Posterior cingulate gyrus (tissue), 11 donors: ENCODE measurements at places on chromosomes 6 and 20.
A peak's percentile ranks its signal among the peaks of the same experiment; 100 is the strongest.

GRCh38 chr6:80605165-80605989 lies 498.9 kb downstream of the BCKDHB start:
- DNase-seq = no peak

- DNase-seq = no peak
These were observed 614.5 kb downstream of the HDGFL1 start for GRCh38 chr6:23183846-23184245.

GRCh38 chr6:42911171-42912021 lies 4.5 kb upstream of the PTCRA start:
- DNase-seq = no peak

DNA sequence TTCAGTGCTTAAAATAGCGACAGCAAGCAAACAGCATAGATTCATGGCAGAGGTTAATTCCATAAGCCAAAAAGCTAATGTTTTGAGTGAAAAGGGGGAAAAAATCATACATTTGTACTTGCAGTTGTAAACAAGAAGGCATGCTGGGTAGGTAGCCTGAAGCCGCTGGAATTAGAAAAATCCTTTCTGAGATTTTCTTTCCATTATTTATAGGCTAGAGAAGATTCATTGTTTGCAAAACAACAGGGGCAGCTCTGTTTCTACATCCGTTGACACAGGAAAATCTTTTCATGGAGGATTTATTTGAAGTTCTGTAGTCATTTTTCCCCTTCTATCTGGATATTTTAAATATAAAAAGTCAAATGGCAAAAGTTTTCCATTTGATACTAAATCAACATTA lies 843.9 kb downstream of the QKI start:
- DNase-seq = no peak

- DNase-seq = peak; percentile 59
These were observed 131.6 kb downstream of the OGFRL1 start for GRCh38 chr6:71420095-71420692.

DNA sequence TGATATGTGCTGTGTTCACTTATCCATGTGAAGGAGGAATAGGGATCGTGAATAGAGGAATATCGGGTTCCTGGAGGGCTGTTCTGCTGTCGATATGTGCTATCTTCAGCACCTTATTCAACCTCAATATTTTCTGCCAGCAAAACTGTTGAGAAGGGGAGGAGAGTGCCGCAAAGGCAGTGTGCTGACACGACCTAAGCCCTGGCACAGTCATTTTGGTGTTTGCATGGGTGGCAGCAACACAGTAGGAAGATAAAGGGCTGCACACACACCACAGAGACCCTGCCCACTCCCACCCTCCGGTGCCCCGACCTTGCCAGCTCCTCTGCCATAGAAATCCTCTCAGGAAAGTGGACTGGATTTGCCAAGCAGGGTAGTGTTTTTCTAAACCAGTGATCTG lies 47.0 kb downstream of the ZDHHC14 start:
- no peak for DNase-seq

GRCh38 chr6:146892613-146893401 lies 294.0 kb downstream of the ADGB start:
- DNase-seq = no peak

DNA sequence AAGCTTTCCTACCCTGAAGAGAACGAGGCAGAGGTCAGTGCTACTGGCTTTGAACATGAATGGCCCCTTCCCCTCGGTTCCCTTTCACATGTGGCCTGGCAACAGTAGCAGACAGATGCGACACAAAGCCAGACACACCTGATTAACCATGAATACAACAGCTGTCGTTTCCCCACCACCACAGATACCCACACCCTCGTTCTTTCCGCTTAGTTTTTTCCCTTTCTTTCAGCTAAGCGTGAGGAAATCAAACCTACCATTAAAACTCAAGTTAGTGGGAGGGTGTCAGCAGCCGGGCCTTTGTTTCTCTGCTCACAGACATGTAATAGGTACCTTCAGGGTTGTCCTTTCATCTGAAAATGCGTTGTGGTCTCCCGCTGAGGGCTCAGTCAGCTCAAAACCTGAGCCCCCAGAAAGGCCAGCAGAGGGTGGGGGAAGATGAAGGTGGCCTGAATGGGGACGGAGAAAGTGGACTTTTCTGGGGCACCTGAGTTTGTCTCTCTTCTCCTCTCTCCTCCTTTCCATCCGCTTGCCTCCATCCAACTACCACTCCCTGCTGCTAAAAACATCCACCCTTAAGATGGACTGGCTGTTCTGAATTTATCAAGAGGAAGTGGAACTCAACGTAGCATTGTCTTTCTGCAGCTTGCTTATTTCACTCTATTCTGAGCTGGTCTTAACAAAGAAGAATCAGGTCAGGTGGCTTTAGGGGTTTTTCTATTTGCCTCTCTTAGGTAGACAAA lies 516.6 kb upstream of the JARID2 start:
- DNase-seq = no peak

DNA sequence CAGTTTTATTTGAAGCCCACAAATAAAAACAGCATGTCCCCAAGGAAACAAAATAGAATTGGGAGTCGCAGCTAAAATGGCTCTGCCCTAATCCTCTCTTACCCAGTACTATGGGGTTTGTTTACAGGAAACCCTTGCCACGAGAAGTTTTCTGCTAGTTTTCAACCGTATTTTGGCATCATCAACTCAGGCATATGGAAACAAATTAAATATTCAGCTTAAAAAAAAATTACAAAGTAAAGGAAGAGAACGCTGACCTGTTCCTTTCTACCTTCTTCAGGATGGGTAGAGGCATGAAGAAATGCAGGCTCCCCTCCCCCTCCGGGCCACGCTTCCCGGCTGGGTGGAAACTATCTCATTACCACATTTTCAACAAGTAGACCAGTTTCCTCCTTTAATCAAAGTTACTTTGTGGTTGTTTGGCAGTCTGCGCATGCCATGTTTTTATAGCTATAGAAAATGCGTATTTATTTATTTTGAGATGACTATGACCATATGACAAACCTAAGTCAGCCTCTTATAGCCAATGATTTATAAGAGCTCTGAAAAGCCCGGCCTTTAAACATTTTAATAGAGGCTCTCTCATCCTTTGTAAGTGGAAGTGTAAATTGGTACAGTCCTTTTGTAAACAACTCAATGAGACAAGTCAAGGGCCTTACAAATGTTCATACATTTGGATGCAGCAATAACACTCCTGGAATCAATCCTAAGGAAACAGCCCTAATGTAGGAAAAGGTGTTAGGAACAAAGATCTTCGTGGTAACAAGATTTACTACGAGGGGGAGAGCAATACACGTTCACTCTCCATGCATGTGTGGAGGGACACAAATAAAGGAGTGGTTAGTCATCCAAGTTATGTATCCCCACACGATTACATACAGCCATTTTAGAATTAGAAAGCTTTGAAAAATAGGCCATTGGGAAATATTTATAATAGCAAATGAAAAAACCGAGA lies 16.1 kb upstream of the ZNF217 start:
- DNase-seq = no peak

DNA sequence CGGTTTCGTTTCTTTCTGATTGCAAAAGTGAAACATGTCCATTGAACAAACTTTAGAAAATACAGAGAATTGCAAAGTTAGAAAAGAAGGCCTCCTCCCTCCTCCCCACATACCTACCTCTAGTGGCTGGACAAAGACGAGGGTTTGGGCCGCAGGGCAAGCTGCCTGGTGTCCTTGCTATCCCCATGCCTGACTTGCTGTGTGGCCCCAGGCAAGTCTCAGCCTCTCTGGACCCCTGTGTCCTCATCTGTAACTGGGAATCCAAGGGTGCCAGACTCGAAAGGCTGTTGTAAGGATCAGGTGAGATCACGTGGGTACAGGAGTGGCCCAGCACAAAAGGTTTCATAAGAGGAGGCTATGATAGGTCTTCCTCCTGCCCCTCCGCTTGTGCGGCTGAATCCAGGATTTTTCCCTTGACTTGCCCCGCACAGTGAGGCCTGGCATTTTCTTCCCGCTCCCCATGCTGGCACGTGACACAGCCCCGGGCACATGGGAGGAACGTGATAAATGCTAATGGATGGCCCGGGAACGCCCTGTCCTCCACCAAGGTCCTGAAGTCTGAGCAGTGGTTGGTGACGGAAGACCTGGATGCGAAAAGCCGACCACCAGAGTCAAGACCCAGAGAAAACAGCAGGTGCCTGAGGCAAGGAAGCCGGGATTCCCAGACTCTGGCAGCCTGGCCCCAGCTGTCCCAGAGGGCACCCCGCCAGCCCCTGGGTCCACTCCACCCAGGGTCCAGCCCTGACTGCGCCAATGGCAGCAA lies 55.8 kb downstream of the UBE2V1 start:
- no peak for DNase-seq

- no peak for DNase-seq
These were observed 194.6 kb downstream of the EPM2A start for GRCh38 chr6:145540741-145541140.

- DNase-seq = no peak
These were observed 53.6 kb downstream of the SCML4 start for GRCh38 chr6:107770541-107770940.

- no peak for DNase-seq
These were observed 39.0 kb downstream of the MTRES1 start for GRCh38 chr6:107066697-107067659.

GRCh38 chr6:23003671-23004467 lies 434.5 kb downstream of the HDGFL1 start:
- DNase-seq = no peak

- DNase-seq = no peak
These were observed 337.8 kb downstream of the FARS2 start for GRCh38 chr6:5599127-5599526.

GRCh38 chr6:106256201-106256968 lies 69.2 kb downstream of the ATG5 start:
- DNase-seq = no peak

GRCh38 chr6:47535316-47536225 lies 58.0 kb downstream of the CD2AP start:
- no peak for DNase-seq

- DNase-seq = no peak
These were observed 34.5 kb downstream of the HCRTR2 start for GRCh38 chr6:55208478-55209458.

GRCh38 chr20:45968081-45968671 lies 3.8 kb downstream of the ZNF335 start:
- DNase-seq = no peak

DNA sequence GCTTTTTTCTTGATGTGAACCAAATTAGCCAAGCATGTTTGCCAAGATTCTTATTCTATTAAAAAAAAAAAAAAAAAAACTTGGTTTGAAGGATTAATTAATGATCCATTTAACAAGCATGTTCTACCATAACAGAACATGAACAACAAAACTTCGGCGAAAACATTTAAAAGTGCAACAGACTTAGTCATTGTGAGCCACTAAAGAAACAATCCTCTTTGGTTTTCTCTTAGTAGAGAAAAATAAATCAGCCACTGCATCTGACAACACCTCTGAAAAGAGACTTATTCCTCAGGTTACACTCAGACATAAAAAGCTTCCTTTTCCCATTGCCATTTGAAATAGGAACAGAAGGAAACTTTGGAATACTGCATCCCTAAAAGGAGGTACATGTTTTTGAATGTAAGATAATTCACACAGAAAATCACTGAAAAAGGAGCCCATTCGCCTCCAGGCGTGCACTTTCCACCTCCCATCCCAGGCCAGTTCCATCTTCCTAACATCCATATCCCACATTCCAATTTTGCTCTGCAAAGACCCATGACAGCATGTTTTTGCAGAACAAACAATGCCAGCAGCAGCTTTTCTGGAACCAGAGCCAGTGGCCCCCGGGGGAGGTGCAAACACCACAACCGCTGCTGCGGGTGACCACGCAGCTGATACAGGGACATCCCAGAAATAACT lies 79.5 kb downstream of the ZMYND8 start:
- DNase-seq = peak; percentile 40

DNA sequence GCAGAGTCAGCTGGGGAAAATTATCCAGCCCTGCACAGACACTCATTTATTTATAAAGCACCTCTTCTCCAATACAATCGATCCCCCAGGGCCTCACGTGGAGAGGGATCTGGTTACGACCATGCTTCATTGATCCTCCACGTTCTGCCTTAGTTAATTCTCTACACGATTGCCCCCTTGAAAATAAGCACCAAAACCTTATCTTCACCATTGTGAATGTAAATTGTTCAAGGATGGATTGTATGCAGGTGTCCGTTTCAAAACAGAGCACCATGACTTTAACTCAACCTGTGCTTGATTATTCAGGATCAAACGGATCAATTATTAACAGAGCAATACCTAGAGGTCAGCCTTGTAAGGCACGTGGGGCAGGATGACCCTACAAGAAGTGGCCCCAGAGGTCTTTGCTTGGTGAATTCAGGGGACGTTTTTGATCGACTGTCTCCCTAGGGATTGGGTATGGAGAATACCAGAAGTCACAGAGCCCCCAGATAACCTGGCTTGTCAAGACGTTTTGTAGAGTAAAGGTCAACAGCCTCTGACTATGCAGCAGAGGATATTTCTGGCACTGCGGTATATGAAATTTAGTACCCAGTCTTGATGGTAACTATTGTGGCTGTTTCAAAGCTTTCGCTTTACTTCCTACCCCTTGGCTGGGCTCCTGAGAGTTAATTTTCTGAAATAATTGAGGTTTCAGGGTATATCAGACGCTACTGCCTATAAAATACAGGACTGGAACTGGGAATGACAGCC lies 112.1 kb downstream of the NFATC2 start:
- no peak for DNase-seq

DNA sequence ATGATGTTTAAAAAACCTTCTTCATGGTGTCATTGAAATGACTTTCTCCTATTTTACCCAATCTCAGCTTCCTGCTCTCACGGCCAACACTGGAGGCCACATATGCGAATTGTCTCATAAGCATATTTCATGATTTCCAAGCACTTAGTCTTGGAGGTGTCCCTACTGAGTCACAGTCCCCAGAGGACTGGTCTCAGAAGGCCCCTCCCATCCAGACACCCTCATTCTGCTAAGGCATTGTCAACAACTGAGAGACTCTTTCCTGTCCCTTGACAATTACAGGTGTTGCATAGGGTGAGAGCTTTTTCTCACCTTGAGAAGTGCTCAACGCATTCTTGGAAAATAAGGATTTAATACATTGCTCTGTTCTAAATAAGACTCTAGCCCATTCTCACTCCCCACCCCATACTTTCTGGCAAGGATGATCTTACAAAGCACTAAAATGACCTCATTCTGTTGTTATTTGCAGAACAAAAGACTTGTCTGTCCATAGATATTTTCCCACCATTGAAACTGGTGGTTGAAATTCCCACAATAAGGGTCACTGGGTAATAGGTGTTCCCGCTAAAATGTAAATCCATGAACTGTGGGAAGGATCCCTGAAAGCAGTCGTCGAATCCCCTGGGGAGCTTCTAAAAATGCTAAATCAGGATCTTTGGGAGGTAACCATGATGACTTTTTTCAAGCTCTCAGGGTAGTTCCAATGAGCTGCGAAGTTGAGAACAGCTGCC lies 32.3 kb upstream of the SLC22A23 start:
- no peak for DNase-seq

DNA sequence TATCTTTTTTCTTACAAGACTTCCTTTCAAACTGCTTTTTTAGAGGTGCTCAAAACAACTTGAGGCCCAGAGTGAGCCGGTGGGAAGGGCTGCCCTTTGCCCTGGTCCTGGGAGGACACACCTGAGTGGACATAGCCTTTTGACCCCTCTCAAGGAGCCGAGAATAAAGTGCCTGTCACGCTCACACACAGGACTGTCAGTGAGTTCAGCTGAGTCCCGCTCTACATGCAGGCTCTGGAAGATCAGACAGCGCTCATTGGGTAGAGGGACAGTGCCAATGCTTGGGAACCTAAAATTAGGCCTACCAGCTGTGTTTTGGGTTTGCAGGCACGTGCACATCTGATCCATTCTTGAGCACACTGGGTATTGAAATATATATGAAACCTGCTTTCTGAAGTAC lies 387.8 kb downstream of the CD83 start:
- no peak for DNase-seq

- no peak for DNase-seq
These were observed 469.1 kb downstream of the GJA1 start for GRCh38 chr6:121904559-121904958.
